ENCODE measurements at places on chromosomes 2 and 18.

DNA sequence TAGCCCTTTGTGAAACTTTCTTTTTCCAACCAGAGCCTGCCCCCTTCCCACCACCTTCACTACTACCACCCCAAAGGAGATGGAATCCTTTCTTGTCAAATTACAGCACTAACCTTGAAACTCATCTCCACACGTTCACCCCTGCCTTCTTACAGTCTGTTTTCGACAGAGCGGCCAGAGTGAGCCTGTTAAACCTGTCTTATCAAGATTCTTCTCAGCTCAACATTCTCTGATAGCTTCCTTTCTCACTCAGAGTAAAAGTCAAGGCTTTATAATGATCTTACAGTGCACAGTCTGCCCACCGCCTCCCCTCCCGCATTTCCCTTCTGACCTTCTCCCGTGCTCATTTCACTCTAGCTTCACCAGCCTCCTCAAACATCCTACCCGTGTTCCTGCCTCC, 56.0 kb downstream of the ARHGAP25 start:
- DNase-seq = no peak

DNA sequence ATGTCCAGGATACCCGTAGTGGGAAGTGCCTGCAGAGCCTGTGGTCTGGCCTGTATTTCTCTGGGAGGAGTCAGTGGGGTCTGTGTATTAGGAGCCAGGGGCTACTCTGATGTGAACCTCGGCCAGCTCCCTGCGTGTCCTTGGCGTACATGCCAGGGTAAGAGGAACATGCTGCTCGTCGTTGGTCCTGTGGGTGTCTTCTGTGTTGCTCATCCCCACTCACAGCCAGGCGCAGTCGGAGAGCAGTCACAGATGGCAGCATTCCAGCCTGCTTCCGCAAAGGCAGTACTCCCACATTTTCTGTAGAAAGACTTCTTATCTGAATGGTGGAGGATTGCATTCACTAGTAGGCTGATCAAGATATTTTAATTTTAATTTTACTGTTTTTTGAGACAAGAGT, 84.9 kb downstream of the DGKD start:
- peak; percentile 85 for DNase-seq

GRCh38 chr2:126367361-126367760, 288.6 kb upstream of the GYPC start:
- DNase-seq = no peak

DNA sequence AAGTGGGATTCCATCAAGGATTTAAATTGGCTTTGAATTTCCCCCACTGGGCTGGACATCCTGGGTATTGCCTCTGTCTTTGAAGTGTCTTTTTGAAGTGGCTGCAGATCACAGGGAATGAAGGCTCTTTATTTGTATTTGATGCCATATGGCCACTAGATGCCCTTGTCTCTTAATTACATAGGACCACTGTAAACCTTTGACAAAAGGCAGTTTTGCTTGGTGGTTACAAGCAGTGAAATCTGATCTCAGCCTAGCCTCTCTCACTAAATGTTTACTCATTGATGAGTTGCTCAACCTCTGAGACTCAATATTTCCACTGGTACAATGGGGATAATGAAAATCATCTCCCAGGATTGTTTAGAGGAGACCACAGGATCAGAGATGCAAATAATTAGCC, 102.2 kb downstream of the INSIG2 start:
- DNase-seq = no peak

DNA sequence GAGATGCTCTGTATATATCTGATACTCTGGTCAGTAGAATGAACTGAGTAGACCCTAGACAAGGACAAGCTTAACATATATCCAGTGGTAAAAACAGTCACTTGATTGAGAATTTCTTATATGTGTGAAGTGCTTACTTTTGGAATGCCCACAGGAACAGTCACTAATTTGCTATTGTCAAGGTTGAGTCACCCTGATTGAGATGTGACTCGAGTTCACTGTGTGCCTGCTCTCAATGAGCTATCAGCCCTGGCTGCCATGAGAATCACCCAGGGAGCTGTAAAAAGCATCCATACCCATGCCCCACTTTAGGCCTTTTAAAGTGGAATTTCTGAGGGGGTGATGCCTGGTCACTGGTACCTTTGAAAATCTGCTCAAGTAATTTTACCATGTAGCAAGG, 283.7 kb downstream of the SUCLG1 start:
- no peak for DNase-seq
